ENCODE measurements at places on chromosomes 13 and 19. TPM values are rescaled to one million over a fixed set of nuclear protein-coding genes. Genes with fewer than 3 reads are reported as not detected.

DNA sequence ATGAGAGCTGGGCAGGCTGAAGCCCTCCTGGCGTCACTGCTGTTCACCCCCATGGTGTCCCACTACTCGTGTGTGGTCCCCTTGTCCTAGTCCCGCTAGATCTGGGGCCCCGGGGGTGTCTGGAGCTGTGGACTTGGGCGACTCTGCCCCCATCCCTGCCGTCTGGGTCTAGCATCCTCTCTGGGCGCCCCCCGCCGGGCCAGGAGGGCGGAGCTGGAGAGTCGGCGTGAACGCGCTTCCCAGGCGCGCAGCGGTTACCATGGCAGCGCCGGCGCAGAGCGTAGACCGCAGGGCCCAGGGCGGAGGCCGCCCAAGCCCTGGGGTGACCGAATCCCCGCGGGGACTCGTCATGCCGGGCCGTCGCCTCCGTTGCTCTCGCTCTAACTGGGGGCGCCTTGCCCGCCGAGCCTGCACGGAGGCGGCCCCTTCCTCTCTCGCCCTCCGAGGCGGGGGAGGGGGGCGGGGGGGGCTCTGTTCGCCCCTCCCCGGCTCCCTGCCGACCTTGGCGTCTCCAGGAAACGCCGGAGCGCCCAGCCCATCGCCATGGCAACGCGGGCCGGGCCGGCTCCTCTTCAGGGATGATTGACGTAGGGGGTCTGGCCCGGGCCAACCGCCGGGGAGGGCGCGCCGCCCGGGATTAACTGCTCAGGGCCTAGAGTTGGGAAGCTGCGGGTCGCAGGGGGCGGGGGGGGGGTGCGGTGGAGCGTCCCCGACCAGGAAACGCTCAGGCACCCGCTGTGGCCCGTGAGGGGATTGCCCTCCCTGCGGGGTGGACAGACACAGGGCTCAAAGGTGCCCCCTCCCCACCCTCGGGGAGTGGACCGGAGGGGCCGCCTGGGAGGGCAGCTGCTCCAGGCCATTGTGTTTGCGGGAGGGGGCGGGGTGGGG is 8.9 kb downstream of the ISYNA1 start:
- DNase-seq: peak; percentile 57

The ZNF486 gene
- total RNA-seq: 6.8 TPM

- DNase-seq: no peak
Measured at GRCh38 chr19:54063350-54064116, at the start of gene VSTM1. TSS of gene VSTM1 (minus strand) at chr19:54063897. CDS start at chr19:54063777, 120 bp downstream.

The NCR1 gene
- total RNA-seq: not detected

DNA sequence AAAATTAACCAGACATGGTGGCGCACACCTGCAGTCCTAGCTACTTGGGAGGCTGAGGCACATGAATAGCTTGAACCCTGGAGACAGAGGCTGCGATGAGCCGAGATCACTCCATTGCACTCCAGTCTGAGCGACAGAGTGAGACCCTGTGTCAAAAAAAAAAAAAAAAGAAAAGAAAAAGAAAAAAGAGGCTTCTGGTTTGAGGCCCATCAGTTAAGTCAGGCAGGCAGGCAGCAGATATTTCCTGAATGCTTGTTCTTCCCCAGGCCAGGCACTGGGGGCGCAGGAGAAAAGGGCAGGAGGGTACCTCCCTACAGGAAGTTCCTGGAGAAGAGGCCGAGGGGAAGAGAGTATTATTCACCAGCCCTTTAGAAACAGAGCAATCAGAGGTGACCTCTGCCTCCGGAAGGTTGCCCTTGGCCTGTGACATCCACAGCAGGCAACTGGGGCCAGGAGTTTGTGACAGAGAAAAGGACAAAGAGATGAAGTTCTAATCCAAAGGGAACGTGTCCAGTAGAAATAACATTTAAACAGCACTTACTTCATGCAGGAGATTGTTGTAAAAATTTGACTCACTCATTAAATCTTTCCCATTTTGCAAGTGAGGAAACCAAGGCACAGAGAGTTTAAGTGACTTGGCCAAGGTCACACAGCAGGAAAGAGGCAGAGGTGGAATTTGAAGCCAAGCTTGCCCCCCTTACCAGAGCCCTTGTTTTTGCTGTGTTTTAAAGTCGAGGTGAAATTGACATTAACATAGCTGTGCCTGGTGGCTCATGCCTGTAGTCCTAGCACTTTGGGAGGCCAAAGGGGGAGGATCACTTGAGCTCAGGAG is 4.3 kb upstream of the RLN3 start:
- peak; percentile 79 for DNase-seq

GRCh38 chr13:53545340-53545941 is 516.8 kb downstream of the OLFM4 start:
- no peak for DNase-seq

The NLRP5 gene
- total RNA-seq: not detected

Data from dermis microvascular lymphatic vessel endothelial cell (primary cell).